NCI-H345 (cell line): ENCODE measurements at places on chromosomes 3 and 15.
A peak's percentile ranks its signal among the peaks of the same experiment; 100 is the strongest.

GRCh38 chr15:35308802-35309201, 223.7 kb upstream of the NANOGP8 start:
- DNase-seq = peak; percentile 49

GRCh38 chr3:18389108-18389733, 35.9 kb downstream of the SATB1 start:
- DNase-seq = peak; percentile 7

- no peak for DNase-seq
Observed at GRCh38 chr3:134067531-134068161, 37.9 kb upstream of the SLCO2A1 start.

GRCh38 chr3:117515309-117515708, 805.7 kb downstream of the TUSC7 start:
- no peak for DNase-seq

DNA sequence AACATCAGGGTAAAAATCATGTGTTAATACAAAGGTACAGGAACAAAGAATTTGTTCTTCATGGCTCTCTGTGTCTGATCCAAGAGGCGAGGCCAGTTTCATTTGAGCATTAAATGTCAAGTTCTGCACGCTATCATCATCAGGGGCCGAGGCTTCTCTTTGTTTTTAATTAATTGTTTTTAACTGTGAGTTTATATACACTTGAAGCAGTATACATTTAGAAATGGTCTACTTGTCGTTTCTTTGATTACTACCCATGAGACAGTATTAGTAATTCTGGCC, 21.2 kb upstream of the OCA2 start:
- no peak for DNase-seq

DNA sequence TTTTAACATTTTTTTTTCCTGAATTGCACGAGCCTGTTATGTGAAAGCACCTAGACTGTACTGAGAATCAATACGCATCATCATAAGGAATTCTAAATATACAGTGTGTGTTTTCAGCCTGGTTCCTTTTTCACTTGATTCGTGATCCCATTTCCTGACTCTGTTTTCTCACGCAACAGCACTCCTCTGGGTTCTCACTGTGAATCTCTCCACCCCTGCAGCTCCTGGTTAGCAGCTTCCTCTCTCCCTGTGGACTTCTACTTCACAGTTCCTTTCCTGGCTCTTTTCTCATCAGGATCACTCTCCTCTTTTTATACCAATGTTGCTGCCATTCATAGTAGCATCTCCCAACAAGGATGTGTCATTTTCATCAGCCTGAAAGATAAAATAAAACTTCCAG, 297.2 kb downstream of the CADM2 start:
- no peak for DNase-seq

- DNase-seq = peak; percentile 19
Observed at GRCh38 chr3:23806534-23807423, 1.0 kb downstream of the UBE2E1 start.

DNA sequence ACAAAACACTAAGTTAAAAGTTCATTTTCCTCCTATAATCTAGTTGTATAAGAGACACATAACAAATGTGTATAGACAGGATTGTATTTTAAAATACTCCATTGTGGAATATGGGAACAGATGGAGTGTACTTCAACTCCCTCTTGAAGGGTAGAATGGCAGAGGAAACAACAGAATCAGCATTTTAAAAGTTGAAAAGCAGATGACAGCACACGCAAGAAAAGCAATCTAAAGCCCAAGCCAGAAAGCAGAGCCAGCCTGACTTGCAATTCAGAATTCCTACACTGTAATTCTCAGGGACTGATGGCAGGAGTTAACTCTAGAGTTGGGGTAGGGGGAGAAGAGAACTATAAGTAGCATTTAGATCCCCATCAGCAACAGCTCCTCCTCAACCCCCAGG, 22.8 kb downstream of the MORC1 start:
- DNase-seq = no peak

GRCh38 chr3:50455161-50456018, 48.0 kb downstream of the CACNA2D2 start:
- no peak for DNase-seq

GRCh38 chr3:98650971-98651779, 57.8 kb upstream of the CPOX start:
- no peak for DNase-seq

DNA sequence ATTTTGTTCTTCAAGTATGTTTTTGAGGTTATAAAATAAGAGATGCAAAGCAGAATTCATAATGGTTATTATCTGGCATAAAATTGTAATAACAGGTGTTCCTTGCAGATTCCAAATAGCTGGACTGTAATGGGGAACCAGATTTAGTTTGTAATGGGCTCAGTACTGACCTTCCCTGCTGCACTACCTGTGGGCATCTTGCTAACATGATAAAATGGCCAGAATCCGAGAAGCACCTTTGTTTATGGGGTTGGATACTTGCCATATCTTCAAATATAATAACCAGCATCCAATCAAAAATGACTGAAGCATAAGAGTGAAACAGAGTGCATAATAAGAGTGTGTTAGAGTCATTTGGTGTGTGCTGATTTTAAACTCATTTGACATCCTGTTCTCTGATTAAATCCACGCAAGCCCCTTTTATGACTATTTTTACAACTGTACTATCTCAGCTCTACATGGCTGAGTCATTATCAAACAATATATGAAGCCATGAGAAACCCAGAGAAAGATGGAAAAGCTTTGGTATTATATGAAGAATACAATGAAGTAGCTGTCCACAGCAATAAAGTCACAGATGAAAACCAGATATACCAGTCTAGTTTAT, 292.4 kb downstream of the CNTN4 start:
- no peak for DNase-seq

DNA sequence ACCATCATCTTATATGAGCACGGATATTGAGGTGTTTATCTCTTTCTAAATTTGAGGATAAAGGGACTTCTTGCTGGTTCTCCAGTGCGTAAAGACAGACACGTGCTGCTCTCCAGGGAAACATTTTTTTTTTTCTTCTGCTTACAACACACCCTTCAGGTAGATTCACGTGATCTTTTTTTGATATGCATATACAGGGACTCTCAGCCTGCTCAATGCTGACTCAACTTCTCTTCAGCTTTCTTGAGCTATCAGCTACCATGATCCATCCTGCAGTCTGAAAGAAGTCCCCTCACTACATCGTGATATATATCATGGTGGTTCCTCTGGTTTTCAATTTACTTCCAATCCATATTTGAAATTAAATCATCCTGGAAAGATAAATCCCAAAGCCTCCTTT, 87.1 kb upstream of the SLITRK3 start:
- DNase-seq = no peak

- DNase-seq = no peak
Observed at GRCh38 chr15:47293466-47294162, 423.7 kb upstream of the SEMA6D start.

GRCh38 chr3:41198526-41198925, 779 bp upstream of the CTNNB1 start:
- peak; percentile 14 for DNase-seq

DNA sequence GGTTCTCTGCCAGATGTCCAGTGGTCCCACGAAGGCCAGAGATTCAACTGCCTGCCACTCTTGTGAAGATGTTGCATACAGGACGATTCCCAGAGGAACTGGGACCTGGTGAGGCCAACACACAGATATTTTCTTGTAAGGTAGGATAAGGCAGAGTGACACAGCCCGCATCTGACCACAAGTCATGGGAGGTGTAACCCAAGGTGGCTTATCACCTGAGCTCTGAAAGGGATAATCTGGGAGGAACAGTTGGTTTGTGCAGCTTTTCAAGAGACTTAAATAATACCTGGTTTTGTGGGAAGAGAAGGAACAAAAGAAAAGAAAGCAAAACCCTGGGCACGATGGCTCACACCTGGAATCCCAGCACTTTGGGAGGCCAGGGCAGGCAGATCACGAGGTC, 39.8 kb upstream of the NR2F2 start:
- DNase-seq = no peak

- no peak for DNase-seq
Observed at GRCh38 chr15:90083954-90084607, 18.2 kb downstream of the IDH2 start.

- no peak for DNase-seq
Observed at GRCh38 chr3:132783152-132783551, 60.9 kb upstream of the NPHP3 start.

GRCh38 chr3:172702256-172702655, 8.6 kb downstream of the NCEH1 start:
- no peak for DNase-seq

DNA sequence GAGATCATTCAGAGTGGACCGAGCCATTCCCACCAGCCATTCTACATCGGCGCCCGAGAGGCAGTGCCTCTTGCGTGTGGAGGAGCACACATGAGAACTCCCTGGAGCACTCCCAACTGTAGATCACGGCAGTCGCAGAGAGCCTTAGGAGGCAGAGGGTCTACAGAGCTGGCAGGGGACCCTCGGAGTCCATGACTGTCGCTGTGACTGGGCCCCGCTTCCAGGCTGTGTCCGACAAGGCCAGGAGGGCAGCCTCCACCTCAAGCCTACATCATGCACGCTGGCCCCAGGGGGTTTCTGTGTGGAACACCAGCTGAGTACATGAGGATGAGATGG, 159.0 kb downstream of the CHSY1 start:
- DNase-seq = no peak

- no peak for DNase-seq
Observed at GRCh38 chr3:188486952-188487351, 333.0 kb downstream of the LPP start.

- DNase-seq = no peak
Observed at GRCh38 chr15:71332431-71333004, 217.2 kb downstream of the THSD4 start.

- no peak for DNase-seq
Observed at GRCh38 chr3:138097192-138098172, 17.9 kb downstream of the DZIP1L start.

- DNase-seq = peak; percentile 61
Observed at GRCh38 chr3:45688194-45688881, 858 bp upstream of the SACM1L start.

DNA sequence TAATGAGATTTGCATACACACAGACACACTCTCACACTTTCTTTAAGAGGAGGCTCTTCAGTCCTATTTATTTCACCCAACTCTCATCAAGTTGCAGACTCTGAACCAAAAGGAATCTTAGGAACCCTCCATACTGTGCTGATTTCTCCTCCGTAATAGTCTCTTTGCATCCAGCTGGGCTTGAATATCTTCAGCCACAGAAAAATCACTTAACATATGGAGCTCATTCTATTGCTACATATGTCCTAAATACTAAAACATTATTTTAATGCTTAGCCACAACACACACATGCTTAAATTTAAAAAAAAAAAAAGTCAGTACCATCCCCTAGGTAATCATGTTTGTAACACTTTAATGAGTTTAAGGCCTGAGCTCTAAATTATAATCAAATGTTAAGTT, 287.5 kb upstream of the CNTN6 start:
- DNase-seq = no peak
